ENCODE measurements at places on chromosomes 1 and 21.

- peak; percentile 46 for DNase-seq
Observed at GRCh38 chr1:20442920-20443625, 42.9 kb downstream of the CAMK2N1 start.

GRCh38 chr21:46285761-46286647 lies at the start of gene YBEY:
YBEY (plus strand) TSS chr21:46286342; CDS start chr21:46286914, 572 bp downstream.
- peak; percentile 88 for DNase-seq

GRCh38 chr1:117037802-117038201 lies 22.3 kb upstream of the TTF2 start:
- no peak for DNase-seq

GRCh38 chr21:42234041-42234440 lies 15.1 kb downstream of the ABCG1 start:
- DNase-seq = no peak

DNA sequence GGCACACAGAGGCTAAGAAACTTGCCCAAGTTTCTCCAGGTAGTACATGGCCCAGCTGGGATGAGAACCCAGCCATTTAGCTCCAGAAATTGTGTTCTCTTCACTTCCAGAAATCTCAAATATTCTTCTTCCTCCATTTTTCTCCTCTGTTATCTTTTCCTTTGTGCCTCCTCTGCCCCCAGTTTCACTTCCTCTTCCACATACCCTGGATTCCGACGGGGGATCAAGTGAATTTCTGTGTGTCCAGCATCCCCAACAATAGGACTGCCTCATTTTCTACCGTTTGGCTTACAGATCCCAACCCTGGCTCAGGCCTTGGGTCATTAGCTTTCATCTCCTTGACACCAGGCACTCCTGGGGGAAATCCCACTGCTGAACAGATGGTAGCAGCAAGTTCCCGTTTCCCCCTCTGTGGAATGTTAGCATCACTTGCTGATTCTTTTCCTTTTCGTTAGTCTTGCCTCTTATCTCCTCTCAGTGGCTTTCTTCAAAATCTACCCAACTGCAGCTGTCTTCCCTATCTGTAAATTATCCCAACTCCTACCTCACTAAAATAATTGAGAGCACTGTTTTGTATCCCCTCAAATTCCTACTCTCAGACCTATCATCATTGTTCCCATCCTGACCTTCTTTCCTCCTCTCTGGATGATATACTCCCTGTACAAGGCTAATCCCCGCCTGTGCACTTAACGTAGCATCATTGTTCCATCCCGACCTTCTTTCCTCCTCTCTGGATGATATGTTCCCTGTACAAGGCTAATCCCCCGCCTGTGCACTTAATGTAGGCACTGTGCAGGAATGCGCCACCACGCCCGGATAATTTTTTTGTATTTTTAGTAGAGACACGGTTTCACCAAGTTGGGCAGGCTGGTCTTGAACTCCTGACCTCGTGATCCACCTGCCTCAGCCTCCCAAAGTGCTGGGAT lies 36.5 kb downstream of the SCCPDH start:
- DNase-seq = no peak

DNA sequence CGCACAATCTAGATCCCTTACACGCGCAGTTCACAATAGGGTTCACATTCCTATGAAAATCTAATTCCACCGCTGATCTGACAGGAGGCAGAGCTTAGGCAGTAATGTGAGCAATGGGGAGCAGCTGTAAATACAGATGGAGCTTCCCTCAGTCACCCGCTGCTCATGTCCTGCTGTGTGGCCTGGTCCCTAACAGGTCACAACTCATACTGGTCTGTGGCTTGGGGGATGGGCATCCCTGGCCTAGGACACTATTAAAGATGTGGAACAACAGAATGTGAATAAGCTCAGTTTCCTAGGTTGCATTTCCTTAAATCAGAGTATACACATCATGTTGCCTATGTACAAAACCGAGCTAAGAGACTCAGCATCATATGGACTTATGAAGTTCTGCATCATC lies 16.2 kb downstream of the IFI44 start:
- DNase-seq = peak; percentile 34

DNA sequence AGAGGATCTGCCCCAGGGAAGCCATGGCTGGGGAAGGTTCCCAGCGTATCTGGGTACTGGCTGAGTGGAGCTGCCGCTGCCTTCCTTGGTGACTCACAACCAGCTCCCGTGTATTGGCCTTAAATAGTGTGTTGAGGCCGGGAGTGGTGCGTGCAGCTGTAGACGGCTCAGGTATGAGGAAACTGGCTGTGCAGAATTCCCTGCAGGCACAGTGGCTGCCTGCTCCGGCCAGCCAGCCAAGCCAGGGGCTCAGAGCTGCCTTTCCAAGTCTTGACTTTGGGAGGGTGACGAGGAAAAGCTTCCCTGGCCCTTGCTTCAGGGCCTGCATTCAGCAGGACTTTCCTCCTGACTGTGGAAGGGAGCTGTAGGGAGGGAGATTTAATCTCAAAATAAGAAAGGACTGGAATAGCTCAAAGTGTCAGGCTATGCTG lies at the start of gene VTCN1:
Gene VTCN1, minus strand, starts transcription at position 97 of the 431 bp plus-strand sequence. Its CDS starts 72 bp downstream, at position 25.
- DNase-seq = no peak

- no peak for DNase-seq
Observed at GRCh38 chr1:3551290-3551678, 60.0 kb downstream of the MEGF6 start.

DNA sequence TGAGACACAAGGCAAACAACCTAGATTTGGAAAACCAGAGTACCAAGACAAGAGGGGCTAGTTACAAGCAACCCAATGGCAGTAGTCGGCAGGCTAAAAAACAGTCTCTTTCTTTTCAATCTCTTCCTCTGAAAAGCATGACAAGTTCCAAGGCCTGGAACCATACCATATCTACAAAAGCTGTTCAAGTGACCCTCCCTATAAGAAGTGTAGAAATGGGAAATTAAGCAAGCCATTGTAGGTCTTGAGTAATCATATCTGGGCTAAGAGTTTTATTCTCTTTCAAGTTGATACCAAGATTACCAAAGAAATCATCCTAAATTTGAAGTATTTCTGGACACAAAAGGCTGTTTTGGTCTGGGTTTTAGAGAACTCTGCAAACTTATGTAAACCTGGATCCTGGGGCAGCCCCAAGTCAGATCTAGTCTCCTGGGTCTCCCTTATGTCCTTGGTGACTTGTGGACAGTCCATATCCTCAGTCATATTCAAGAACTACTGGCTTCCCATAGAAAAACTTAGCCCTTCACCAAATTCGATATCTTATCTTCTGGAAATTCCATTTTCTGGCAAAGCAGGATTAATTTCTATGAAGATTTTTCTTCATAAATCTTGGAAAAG lies 24.7 kb downstream of the FMO3 start:
- DNase-seq = no peak

DNA sequence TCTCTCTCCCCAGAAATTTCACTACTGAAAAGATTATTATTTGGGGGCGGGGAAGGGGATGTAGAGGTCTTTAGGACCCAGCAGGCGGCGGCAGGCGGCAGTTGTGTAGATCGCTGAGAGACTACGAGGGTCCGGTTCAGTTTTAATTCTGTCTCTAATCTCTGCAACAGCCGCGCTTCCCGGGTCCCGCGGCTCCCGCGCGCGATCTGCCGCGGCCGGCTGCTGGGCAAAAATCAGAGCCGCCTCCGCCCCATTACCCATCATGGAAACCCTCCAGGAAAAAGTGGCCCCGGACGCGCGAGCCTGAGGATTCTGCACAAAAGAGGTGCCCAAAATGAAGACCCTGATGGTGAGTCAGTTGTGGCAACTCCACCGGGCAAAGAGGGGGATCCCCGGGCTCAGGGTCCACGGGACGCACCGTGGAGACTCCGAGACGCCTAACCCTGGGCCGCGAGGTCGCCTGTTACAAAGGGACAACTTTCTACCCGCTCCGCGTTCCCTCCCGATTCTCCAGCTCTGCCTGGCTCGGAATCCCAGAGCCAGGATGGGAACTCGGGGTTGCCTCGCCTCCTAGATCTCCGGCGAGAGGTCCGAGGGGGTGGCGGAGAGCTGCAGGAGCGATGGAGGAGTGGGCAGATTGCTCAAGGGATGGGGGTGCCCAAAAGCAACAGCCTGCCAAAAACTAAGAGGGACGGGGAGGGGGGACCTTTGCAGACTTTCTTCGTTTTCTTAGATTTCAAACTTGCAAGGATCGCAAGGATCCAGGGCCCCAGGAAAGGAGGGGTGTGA lies at the start of gene ST6GALNAC5:
Gene ST6GALNAC5, plus strand, starts transcription at position 139 of the 789 bp plus-strand sequence.
- DNase-seq = peak; percentile 56

- DNase-seq = no peak
Observed at GRCh38 chr1:190564117-190564516, 86.5 kb upstream of the BRINP3 start.

DNA sequence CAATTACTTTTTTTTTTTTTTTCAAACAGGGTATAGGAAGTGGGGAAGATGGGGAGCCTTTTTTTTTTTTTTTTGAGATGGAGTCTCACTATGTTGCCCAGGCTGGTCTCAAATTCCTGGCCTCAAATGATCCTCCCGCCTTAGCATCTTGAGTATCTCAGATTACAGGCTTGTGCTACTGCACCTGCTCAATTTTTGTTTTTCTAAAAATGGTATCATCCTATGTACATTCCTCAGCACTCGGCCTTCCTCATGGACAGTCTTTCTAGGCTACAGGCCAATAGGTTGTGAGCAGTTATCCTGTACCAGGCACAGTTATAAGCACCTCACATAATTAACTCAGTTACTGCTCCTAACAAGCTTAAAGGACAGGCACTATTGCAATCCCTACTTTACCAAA lies 132.1 kb upstream of the EDN2 start:
- peak; percentile 39 for DNase-seq

- DNase-seq = peak; percentile 53
Observed at GRCh38 chr1:6625584-6626149, 999 bp downstream of the THAP3 start.

DNA sequence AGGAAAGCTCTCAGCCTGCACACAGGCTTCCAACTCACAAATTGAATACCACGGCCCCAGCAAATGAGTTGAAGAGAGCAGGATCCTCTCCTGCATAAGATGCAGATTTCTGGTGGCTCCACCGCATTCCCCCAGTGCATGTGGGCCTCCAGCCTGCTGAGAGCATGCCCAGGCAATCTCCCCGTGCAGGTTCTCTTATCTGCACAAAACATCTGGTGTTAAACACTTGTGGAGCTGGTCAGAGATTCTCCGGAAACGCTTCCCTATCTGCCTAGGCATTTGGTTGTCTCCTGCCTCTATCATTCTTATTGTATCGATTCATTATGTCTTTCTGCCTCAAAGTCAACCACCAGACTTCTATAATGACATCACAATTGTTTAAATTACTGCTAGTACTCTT lies 1349.0 kb upstream of the B3GALT2 start:
- DNase-seq = peak; percentile 7

GRCh38 chr1:219402925-219403324 lies 210.0 kb downstream of the ZC3H11B start:
- DNase-seq = no peak

DNA sequence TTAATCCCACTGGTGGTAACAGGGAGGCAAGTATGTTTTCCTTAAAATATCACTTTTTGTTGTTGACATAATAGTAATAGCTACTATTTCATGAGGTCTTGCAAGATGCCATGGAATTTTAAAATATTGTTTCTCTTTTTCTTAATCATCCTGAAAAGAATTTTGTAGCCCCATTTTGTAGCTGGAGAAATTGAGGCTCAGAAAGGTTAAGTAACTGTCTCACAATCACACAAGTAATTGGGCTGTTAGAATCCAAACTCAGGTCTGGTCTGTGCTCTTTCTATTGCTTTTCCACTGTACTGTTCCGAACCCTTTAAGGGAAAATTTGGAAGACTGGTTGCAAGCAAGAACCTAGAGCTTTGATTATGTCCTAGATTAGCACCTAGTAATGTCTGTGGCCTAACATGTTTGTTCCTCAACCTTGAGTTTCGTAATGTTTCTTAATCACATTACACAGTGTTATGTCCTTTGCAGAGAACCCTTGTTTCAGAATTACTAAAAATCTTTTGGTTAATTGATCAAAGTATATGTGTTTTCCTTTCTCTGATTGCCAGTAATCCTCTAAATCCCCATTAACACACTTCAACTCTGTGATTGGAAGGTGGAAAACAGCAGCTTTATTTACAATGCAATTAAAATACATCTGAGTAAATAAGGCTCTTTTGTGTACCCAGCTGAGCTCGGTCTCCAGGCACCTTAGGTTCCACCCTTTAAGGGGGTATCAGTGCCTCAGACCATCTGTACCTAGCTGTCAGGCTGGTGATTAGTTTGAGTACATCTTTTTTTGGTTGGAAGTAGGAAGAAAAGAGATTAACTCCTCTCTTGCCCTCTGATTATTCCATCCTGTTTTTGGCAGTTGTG lies 10.4 kb downstream of the LRRC42 start:
- no peak for DNase-seq

DNA sequence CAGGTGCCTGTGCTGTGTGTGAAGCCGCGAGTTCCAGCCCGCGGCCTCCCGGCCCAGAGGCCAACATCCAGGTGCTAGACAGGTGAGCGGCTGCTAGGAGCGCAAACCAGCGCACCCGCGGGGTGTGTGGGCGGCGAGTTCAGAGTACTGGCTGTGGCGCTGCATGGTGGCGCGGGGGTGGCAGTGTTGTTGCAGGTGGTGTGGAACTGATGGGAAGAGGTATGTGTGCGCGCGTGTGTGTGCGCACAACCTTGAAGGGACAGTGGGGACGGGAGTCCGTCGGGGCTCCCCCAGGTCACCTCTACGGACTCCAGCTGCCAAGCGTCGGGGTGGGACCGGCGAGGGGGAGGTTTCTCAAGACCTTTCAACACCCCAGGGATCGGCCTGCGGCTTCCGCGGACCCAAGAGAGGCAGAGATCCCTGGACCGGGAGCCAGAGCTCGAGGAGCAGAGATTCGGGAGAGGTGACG lies 433 bp upstream of the DMBX1 start:
- DNase-seq = no peak

- DNase-seq = no peak
Observed at GRCh38 chr1:7372477-7373120, 398.5 kb upstream of the VAMP3 start.

GRCh38 chr1:41357451-41358101 lies 3.7 kb upstream of the FOXO6 start:
- no peak for DNase-seq

- DNase-seq = no peak
Observed at GRCh38 chr1:56638248-56638647, 6.9 kb upstream of the PRKAA2 start.

DNA sequence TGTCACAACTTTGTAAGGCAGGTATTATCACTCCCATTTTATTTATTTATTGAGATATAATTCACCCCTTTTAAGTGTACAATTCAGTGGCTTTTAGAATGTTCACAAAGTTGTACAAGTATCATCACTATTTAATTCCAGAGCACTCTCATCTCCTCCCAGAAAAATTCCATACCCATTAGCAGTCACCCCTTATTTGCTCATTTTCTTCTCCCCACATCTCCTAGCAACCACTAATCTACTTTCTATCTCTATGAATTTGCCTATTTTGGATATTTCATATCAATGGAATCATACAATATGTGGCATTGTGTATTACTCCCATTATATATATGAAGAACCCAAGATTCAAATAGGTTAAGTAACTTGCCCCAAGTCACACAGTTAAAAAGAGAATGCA lies 7.0 kb downstream of the DSTYK start:
- no peak for DNase-seq

DNA sequence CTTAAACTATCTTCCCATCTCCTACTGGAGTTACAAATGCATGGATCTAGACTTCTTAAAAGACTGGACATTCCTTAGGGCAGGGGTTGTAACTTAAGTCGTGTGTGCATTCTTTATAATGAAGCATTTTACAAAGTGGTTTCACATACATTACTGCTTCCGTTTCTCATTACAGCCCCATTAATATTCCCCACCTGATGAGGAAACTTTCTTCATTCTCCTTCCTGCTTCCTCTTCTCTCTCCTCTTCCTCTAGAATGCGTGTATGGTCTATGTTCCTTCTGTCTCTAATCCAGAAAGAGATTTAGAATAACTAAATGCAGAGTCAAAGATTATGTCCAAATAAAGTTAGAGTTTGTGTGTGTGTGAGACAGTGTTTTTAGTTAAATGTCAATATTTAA lies 1.8 kb upstream of the CAP1 start:
- DNase-seq = no peak

Data from LHCN-M2 (cell line).